ENCODE measurements at places on chromosomes 1 and 21.

DNA sequence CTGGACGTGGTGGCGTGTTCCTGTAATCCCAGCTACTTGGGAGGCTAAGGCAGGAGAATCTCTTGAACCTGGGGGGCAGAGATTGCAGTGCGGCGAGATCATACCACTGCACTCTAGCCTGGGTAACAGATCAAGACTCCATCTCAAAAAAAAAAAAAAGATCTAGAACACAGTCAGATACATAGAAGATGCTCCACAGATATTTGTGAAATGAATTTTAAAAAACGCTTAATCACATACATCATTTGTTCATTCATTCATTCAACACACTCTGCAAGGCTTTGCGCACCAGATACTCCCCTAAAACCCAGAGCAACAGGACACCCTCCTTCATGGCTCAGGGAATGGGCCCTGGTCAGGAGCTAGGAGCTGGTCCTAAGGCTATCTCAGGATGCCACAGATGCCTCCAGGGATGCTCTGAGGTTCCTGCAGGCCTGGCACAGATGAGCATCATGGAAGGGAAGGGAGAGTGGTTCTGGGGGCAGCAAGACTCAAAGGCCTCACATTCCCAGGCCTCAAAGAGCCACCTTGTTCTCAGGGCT lies 6.4 kb downstream of the HSPG2 start:
- DNase-seq = no peak

- DNase-seq = no peak
Measured at GRCh38 chr1:40789661-40790430, 6.3 kb downstream of the KCNQ4 start.

- no peak for DNase-seq
Measured at GRCh38 chr1:59434336-59434735, 137.4 kb downstream of the FGGY start.

DNA sequence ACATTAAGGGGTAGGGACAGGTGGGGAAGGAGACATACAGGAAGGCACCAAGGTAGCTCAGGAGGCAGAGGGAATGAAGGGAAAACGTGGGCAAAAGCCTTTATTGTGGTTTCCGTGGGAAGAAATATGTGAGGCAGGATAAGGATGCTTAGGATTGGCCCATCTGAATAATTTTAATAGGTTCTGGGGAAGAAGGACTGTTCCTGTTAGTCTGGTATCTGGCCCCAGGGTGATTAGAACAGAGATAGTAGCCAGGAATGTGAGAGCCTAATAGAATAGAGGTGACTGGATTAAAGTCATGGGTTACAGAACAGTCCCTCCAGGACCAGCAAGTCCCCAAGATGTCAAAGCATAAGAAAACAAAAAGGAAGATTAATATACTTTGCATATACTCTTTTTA lies 545.2 kb upstream of the CAMK1G start:
- DNase-seq = no peak

DNA sequence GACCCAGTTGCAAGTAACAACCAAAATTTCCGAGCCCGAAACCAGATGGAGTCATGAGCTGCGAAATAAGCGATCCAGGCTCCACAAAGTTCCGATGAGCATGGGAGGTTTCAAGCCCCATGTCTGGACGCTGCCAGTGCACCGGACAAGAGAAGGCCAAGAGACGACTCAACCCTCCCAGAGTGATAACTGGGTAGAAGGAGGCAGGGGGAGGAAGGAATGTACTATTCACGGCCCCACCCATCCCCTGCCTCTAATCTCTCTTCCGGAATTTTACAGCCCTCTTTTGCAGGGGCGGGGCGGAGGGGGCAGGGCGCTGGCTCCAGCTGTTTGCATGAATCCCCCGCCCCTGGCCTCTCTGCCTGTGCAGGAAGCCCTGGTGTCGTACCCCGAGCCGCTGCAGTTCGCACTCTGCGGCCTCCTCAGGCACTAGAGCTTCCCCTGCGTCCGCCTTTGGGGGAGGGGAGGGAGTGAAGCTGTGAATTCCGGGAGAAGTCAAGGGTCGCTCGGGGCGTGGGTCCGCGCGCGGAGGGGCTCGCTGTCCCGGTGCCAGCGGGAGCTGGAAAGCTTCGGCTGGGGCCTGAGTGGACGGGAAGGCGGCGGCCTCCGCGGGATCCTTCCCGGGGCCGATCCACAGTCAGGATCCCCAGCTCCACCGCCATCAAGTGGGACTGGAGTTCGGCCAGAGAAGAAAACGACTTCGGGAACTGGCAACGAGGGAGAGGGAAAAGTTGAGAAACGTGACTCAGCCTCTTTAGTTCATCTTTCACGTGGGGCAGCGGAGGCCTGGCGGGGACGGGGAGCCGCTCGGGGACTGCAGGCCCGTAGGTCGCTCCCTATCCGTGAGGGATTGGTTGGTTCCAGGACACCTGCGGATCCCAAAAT lies 6.3 kb upstream of the PTP4A2 start:
- DNase-seq = peak; percentile 89

DNA sequence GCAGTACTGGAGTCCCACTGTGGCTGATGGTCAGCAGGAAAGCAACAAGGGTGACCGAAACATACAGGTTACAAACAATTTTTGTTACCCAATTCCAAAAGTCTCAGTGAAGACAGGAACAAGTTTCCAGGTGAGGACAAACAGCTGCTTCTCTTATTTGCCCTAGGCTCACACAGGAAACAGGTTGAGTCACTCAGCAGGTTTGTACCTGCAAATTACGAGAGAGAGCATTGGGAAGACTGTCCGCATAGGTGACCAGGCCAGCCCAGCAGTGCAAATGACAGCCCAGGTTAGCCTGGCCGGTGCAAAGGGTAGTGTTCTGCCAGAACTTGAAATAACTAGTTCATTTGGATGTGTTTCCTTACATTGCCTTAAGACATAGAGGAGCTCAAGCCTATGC lies 40.0 kb upstream of the DSCAM start:
- DNase-seq = no peak

- DNase-seq = no peak
Measured at GRCh38 chr21:45012662-45013259, 61.6 kb upstream of the ADARB1 start.

- no peak for DNase-seq
Measured at GRCh38 chr1:161914595-161914994, 109.1 kb downstream of the OLFML2B start.

DNA sequence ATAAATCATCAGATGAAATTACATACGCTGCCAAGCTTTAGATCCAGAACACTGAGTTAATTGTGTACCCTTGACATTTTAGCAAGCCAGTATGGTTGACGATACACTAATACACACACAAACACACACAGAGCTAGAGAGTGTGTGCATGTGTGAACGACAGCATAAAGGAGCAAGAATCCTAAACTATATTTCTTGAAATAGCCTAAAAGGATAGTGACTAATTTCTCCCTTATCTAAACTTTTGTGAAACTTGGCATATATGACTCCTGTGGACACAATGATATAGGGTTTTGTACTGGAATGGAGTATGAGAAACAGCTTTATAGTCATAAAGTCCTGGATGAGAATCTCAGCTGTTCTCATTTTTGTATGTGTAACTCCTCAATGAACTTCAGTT lies 65.1 kb upstream of the DMRTA2 start:
- DNase-seq = no peak

DNA sequence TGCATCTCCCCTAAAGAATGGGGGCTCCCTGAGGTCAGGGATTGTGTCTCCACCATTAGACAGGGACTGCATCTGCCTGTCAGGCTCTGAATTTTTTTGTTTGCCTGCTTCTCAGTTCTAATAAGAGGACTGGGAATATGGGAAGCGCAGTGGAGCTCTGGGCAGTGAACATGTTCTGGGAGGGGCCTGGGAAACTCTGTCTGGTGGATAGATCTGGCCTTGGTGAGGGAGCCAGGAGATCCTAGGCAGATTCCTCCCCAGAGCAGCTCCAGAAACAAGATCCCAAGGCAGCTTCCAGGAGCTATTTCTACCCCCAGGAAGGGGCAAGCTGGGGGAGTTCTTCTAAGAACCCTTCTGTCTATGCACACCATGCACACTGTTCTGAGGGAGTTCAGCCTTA lies 12.6 kb upstream of the MYOG start:
- DNase-seq = no peak

DNA sequence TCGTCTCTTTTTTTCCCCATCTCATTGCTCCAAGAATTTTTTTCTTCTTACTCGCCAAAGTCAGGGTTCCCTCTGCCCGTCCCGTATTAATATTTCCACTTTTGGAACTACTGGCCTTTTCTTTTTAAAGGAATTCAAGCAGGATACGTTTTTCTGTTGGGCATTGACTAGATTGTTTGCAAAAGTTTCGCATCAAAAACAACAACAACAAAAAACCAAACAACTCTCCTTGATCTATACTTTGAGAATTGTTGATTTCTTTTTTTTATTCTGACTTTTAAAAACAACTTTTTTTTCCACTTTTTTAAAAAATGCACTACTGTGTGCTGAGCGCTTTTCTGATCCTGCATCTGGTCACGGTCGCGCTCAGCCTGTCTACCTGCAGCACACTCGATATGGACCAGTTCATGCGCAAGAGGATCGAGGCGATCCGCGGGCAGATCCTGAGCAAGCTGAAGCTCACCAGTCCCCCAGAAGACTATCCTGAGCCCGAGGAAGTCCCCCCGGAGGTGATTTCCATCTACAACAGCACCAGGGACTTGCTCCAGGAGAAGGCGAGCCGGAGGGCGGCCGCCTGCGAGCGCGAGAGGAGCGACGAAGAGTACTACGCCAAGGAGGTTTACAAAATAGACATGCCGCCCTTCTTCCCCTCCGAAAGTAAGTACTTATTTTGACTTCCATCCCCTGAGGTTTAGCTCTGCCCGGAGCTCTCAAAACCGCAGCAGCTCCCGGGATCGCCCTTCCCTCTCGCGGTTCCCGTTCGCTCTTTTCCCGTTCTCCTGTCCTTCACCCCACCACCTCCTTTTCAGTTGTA lies 1.5 kb downstream of the TGFB2 start:
- DNase-seq = peak; percentile 10

DNA sequence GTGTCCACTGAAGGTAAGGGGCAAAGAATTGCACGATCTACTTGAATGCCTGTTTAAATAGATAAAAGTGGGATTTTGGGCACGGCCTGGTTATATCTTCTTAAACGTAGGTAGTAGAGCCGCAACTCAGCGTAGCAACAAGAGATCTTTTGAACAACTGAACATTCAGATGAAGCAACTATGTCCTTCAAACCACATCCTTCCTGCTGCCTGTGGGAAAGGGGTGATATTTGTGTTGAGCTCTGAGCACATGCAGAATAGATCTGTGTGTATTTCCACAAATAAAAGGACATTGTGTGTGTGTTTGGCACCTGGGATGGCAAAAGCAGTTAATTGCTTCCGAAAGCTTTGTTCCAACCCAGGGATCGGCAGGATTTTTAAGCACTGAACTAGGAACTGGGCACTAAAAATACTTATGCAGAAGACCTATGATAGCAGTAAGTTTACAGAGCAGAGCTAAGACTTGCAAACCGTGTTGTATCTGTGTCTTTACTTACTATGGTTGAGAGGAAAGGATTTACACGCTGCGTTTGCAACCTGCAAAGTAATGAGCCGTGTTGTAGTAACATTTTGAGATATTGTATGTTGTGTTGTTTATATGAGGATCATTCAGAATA lies 333.4 kb downstream of the CHRM3 start:
- no peak for DNase-seq

- DNase-seq = no peak
Measured at GRCh38 chr1:109404838-109405237, 7.1 kb upstream of the SORT1 start.

DNA sequence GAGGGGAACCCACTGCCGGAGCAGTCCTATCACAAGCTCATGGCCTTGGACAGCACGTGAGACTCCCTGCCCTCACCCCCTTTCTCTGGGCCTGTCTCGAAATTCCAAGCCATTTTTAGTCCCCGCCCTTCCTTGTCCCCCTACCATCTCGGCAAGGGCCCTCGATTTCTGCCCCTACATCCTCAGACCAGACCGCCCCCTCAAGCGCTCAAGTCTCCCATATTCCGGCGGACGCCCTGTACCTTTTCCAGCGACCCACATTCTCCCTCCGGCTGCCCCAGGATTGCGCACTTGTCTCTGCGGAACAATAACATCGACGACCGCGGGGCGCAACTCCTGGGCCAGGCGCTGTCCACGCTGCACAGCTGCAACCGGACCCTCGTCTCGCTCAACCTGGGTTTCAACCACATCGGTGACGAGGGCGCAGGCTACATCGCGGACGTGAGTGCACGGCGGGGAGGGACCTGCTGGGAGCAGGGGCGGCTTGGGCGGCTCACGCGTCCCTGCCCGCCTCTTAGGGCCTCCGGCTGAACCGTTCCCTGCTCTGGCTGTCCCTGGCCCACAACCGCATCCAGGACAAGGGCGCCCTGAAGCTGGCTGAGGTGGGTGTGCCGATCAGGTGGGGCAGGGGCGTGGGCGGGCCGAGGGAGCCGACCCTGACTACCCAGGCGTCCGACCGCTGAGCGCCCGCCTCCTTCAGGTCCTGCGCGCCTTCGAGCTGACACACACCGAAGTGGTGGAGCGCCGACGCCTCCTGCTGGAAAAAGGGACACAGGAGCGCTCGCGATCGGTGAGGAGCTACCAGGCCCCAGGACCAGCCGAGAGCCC lies 7.0 kb downstream of the LRRC71 start:
- peak; percentile 27 for DNase-seq

DNA sequence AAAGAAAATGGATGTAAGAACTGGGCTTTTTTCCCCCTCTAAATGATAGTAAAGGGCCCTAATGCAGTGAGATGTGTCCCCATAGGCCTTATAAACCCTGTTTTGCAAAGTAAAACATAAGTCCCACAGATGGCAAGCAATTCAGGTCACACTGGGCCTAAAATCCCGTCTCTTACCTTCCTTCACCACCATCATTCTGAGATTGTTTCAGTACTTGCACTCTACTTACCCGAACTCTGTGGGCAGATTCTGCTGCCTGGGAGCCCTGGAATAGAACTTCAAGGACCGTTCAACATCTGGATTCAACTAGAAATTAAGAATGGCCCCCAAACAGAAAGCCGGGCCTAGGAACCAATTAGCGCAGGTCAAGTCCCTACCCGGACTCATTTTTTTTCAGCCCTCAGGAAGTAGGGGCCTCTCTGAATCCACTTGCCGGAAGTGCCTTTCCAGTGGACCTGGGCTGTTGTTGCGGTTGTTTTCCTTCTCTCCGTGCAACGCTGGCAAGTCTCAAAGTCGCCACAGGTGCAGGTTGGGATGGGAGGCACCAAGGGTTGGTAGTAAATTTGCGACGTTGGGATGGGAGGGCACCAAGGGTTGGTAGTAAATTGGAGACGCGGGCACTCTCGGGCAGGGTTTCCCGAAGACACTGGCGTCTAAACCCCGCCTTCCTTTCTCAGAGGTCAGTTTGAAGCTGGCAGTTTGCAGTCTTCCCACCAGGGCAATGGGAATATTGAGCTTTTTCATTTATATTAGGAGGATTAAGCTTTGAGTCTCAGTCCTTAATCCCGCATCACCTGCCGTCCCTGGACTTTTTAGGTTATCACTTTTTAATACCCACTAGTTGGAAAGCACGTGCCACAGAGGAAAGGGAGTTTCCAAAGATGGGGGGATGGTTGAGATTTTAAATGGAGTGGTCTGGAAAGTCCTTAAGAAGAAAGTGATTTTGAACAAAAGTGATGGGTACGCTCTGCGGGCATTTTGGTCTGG lies at the start of gene TMEM69:
TMEM69 (plus strand) TSS at position 428 of the 987 bp plus-strand sequence. CDS start 2,888 bp downstream, outside the sequence.
- DNase-seq = peak; percentile 85

- DNase-seq = peak; percentile 22
Measured at GRCh38 chr1:159089184-159089791, 12.7 kb upstream of the AIM2 start.
